ENCODE measurements at places on chromosomes 16 and 17.

- DNase-seq, result no peak
Measured at GRCh38 chr17:32523827-32524552, 37.2 kb downstream of the CDK5R1 start.

DNA sequence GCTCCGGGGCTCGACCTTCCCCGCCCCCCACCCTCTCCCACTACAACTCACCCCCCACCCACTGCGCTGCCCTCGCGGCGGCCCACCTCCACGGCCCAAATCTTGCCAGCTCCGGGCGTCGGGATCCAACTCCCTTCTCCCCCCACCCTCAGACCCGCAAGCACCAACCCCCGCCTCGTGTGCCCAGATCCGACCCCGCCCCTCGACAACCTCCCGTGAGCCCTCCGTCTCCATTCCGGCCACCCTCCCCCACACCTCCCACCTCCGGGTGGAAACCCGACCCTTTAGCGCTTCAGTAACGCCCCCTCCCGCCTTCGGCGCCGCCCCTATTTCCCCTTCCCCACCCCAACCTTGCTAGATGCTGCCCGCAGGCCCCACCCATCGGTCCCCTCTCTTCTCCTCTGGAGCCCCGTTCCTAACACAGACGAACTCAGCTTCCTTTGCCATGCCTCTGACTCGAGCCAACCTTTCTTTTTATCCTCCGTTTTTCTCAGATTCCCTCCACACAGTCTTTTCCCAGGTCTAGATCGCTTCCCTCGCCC is 717 bp downstream of the UBE2Z start:
- DNase-seq, result peak; percentile 73

- no peak for DNase-seq
Measured at GRCh38 chr16:17723531-17724134, 252.9 kb upstream of the XYLT1 start.

GRCh38 chr16:31439519-31439918 is 3.1 kb downstream of the ZNF843 start:
- no peak for DNase-seq

- DNase-seq, result no peak
Measured at GRCh38 chr16:68564382-68564985, 25.4 kb downstream of the ZFP90 start.

GRCh38 chr17:82219083-82219482 is 6.4 kb upstream of the CCDC57 start:
- DNase-seq, result no peak

- no peak for DNase-seq
Measured at GRCh38 chr17:55737976-55738501, 12.8 kb upstream of the PCTP start.

DNA sequence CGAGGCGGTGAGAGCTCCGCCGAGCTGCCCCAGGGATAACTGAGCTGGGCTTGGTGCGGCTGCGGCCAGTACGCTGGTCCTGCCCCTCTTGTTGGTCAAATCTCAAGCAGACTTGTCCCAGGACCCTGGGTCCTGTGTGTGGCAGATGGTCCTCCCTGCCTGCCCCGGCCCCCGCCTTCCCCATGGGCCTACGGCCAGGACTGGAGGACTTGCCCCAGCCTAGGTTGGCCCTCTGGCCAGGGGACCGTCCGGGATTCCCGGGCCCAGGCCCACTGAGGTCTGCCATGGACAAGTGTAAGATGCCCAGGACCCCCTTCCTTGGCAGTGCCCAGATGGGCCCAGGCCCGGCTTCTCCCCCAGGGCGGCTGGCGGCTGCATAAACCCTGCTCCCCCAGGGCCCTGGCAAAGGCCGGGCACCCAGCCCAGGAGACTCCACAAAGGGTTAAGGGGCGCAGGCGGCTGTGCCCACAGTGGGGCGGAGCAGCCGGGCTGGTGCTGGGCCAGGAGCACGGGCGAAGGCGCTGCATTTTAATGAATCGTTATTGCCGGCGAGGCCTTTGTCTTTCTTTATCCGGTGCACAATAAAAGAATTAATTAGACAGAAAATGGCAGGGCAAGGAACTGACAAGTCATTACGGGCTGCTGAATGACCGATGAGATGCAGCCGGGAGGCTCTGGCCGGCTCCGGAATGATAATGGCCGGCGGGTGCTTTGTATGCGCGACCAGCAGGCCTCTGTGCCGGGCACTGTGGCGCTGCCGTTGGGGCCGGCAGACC is 9.1 kb downstream of the SOX8 start:
- no peak for DNase-seq

DNA sequence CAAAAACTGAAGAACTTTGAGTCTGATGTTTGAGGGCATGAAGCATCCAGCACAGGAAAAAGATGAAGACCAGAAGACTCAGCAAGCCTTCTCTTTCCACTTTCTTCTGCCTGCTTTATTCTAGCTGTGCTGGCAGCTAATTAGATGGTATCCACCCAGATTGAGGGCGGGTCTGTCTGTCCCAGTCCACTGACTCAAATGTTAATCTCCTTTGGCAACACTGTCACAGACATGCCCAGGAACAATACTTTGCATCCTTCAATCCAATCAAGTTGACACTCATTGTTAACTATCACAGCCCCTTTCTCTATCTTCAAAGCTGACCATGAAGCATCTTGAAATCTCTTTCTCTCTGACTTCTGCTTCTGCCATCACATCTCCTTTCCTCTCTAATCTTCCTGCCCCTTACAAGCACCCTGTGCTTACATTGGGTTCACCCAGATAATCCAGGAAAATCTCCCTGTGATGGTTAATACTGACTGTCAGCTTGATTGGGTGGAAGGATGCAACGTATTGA is 115.9 kb upstream of the CDH13 start:
- DNase-seq, result no peak

GRCh38 chr17:61072648-61073047 is 327.0 kb upstream of the TBX2 start:
- DNase-seq, result no peak
